ENCODE measurements at places on chromosomes 1 and 21.

GRCh38 chr1:76763738-76764137, 103.5 kb upstream of the ST6GALNAC5 start:
- no peak for DNase-seq

GRCh38 chr1:246564839-246565750, 966 bp downstream of the TFB2M start:
- DNase-seq, result no peak

GRCh38 chr21:27269644-27270043, 302.8 kb upstream of the ADAMTS5 start:
- DNase-seq, result no peak

DNA sequence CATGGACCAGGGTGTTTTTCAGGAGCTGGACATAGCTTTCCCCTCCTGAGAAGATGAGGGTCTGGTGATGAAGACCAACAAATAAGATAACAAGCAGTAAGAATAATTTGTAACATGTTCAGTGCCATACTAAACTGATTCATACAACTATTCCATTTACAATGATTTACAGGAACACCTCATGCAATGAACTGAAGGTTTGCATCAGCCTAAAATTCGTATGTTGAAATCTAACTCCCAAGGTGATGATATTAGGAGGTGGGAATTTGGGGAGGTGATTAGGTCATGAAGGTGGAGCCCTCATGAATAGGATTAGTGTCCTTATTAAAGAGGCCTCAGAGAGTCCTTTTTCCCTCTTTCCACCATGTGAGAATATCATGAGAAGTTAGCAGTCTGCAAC, 15.9 kb upstream of the NIBAN1 start:
- DNase-seq, result no peak

DNA sequence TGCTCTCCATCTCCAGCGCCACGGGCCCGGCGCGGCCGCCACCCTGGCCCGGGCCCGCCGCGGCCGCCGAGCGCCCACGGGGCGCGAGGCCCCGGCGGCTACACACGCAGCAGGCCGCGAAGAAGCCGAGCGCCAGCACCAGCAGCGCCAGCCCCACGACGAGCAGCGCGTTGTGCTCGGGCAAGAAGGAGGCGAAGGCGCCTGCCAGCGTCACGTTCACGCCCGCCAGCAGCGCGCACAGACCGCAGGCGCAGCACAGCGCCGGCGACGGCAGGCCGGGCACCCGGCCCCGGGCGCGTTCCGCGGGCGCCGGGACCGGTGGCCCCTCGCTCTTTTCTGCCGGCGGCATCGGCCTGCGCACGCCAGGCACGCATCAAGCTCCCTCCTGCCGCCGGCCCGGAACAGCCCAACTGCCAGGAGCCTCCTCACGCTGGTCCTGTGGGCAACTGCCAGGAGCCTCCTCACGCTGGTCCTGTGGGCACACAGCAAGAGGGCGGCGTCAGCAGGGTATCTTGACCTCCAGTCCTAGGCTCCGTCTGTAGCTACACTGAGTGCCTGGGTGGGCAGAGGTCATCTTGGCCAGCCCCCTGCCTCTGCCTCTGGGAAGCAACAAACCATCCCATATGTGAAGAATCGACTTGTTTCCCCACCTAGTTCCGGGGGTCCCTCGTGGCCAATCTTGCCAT, 18.1 kb downstream of the KNCN start:
- no peak for DNase-seq

DNA sequence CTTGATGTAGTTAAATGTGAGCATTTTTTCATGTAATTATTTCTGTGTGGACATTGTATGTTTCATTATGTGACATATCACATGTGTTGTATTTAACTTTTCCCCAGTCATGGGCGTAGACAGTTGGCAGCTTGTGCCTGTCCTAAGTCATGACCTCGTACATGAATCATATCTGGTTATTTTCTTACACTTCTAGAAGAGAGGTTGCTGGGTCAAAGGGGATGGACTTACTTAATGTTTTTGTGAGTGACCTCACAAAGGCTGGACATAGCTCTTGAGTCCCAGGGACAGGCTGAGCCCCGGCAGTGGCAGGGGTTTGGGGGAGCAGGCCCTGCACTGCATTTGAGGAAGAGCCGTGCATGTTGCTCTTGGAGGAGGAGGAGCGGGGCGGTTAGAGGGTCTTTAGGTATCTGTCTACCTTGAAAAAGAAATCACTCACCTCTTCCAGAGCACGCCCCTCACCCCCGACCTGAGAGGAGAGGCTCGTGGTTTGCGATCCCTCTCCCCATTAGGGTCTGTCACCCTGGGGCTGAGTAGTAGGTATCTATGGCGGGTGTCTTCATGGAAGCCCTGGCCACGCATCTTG, 16.4 kb downstream of the IFNGR2 start:
- peak; percentile 68 for DNase-seq

DNA sequence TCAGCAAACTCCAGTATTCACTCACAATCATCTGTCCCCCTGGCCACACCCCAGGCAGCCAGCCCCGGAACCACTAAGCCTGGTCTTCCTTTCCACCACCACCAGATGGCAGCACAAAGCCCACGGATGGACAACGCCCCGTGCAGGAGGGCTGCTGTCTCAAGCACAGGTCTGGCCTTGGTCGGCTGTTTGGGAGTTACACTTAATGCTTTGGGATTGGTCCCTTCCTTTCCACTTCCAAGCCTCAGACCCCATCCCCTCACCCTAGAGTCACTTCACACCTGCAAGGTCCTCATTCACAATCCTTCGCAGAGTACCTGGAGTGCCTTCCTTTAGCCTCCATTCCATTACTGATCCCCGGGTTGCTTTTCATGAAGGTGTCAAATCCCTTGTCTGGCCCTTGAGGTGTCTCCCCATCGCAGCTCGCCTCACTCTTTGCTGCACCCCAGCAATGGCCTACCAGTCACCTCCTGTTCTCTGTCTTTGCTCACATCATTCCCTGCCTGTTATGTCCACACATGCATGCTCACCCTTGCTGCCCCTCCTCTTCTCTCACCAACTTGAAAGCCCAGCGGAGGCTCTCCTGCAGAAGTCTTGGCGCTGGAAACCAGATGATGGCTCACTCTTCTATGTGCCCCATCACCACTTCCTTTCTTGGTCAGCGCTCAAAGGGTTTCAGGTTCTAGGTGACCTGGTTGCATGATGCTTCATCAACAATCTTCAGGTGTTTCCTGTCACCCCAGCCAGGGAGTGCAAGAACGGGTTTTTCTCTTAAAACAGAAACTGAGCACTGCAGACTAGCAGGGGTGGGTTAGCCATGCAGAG, 24.9 kb upstream of the KCNA2 start:
- DNase-seq, result no peak

GRCh38 chr1:234970731-234971476, 157.7 kb downstream of the TOMM20 start:
- DNase-seq, result peak; percentile 88

- DNase-seq, result no peak
Observed at GRCh38 chr1:181102841-181103240, 14.3 kb downstream of the IER5 start.

DNA sequence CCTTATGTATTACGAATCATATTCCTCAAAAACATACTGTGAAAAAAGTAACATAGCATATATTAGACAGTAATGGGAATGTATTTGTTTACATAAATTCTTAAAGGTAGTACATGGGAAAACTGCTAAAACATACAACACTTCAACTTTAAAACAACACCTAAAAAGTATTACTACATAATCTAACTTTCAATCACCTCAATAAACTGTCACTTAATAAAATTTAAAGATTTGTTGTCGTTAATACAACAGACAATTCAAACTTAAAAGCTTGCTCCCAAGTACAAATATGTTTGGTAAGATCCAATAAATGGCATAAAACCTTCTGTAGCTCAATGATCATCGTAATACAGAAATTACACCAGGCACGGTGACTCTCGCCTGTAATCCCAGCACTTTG, 3.7 kb downstream of the ARID4B start:
- DNase-seq, result no peak

- no peak for DNase-seq
Observed at GRCh38 chr1:110243146-110243545, 33.0 kb downstream of the KCNC4 start.

GRCh38 chr21:29074783-29075182, 1.3 kb upstream of the CCT8 start:
- DNase-seq, result no peak

GRCh38 chr1:27357281-27358037, 9.3 kb downstream of the MAP3K6 start:
- DNase-seq, result peak; percentile 74

DNA sequence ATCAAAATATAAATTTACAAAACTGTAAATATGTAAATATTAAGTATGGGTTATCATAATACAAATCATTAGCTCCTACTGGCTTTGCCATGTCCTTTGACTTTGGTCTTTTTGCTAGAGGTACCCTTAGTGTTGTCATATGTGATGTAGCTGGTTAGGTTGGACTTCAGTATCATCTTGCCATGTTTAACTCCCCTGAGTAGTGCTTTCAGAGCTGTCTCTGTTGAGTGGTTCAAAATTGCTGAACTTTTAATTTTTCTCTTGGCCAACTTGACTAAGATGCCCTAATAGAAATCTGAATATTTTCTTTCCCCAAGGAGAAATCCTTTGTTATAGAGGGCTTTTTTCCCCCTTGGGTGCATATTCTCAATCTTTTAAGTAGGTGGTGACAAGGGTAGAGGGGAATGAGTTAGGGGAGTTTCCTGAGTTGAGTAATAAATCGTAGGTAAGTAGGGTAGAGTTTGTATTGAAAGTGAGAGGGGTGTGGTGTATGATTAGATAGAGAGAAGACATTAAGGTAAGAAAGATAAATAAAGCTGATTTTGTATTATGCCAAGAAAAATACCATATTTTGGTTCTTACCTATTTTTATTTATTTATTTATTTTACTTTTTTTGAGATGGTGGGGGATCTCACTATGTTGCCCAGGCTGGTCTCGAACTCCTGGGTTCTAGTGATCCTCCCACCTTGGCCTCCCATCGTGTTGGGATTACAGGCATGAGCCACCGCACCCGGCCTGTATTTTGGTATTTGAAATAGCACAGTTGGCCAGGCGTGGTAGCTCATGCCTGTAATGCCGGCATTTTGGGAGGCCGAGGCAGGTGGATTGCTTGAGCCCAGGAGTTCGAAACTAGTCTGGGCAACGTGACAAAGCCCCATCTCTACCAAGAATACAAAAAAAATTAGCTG, 21.8 kb downstream of the RPRD2 start:
- DNase-seq, result no peak

- DNase-seq, result no peak
Observed at GRCh38 chr1:115198938-115199337, 109.6 kb upstream of the TSPAN2 start.

DNA sequence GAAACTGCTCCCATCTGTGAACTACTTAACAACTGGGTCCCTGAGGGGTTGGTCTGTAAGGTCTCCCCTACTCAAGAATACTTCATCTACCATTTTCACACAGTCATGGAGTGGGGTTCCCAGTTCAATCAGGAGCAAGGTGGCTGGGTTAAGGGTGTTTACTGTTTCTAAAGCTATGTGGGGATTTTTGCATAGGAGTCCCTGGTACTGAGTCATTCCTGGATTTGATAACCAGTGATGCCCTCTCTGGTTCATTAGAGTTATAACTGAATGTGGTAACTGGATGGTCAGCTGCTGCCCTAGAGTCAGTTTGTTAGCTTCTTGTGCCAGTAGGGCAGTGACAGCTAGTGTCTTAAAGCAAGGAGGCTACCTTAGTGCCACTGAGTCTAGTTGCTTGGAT, 29.4 kb upstream of the KCNJ15 start:
- DNase-seq, result no peak

- DNase-seq, result no peak
Observed at GRCh38 chr1:184975208-184975870, 1.0 kb upstream of the NIBAN1 start.

GRCh38 chr1:199751506-199751905, 276.0 kb upstream of the NR5A2 start:
- DNase-seq, result no peak

DNA sequence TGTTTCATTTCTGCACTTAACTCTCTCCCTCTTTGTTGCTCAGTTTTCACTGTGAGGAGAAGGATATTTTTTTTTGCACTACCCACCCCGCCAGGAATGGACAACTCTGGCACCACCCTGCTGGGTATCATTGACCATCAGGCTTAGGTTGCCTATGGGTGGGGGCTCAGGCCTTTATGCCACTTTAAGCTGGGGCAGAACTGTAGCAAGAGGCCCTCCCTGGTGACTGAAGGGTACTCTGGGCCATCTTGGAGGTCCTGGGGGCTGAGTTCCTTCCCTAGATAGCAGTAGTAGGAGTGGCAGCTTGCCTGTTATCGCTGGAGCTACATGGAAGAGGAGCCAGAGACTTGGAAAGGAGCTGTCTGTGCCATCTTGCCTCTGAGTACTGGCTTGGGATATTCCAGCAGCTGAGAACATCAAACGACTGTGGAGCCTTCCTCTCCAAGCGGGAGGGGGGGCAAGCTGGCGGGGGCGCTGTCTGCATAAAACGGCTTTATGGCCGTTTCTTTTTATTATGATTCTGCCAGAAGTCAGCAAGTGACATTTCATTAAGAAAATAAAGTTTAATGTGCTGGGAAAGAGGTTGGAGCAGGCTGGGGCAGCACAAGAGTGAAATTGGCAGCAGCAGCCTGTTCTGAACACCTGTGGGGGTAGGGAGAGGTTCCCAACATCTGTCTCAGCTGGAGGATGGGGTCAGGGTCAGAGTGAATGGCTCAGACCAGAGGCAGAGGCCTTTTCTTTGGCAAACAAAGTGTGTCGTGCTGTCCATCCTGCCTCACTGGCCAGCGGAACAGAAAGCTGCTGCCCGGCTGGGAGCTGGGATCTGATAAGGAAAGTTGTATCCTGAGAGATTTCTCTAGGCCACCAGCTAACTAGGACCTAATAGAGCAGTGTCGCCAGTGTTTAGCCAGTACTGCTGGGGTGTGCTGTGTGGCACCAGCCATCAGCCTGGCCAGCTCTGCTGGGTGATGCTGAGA, 32.9 kb downstream of the TMEM53 start:
- DNase-seq, result no peak

- DNase-seq, result no peak
Observed at GRCh38 chr1:12276225-12276624, 46.4 kb downstream of the VPS13D start.

- no peak for DNase-seq
Observed at GRCh38 chr1:27648602-27649305, 13.8 kb upstream of the FGR start.

GRCh38 chr1:16905110-16905867, 9.5 kb downstream of the RNU1-2 start:
- DNase-seq, result no peak

GRCh38 chr1:96865731-96866685, 144.4 kb downstream of the PTBP2 start:
- no peak for DNase-seq

- no peak for DNase-seq
Observed at GRCh38 chr1:230611128-230611877, 31.0 kb upstream of the COG2 start.

DNA sequence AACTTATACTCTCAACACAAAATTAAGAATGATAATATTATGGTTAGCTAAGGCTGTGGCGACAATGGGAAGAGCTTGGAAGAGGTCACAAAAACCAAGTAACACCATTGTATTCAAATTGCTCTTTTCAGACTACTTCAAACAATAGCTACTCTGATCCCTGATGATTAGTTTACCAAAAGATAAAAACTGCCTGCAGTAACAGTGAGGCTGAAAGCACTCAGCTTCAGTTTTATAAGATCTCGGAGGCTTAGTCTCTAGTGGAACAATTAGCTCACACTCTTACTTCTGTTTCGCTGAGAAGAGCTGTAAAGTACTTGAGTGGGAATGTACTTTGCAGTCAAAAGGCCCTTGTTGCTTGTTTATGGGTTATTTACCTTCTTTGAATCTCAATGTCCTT, 278.5 kb downstream of the LRRC7 start:
- DNase-seq, result no peak

All from right atrium auricular region (tissue), 2 donors.